ENCODE measurements at places on chromosomes 5 and 9.

- no peak for DNase-seq
Measured at GRCh38 chr5:1474183-1474839, 29.1 kb upstream of the SLC6A3 start.

DNA sequence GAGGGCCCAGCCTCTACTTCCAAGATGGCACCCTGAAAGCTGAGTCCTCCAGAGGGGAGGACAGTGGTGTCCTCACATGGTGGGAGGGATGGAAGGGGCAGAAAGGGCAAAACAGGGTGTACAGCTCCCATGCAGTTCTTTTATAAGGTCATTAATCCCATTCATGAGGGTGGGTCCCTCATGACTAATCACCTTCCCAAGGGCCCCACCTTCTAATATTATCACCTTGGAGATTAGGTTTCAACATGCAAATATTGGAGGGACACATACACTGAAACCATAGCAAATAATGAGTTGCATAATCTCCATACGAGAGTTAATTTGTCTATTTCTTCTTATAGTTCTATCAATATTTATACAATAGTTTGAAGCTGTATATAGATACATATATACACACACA is 5.8 kb upstream of the ZBTB43 start:
- no peak for DNase-seq

- no peak for DNase-seq
Measured at GRCh38 chr5:126562823-126563222, 32.2 kb downstream of the ALDH7A1 start.

DNA sequence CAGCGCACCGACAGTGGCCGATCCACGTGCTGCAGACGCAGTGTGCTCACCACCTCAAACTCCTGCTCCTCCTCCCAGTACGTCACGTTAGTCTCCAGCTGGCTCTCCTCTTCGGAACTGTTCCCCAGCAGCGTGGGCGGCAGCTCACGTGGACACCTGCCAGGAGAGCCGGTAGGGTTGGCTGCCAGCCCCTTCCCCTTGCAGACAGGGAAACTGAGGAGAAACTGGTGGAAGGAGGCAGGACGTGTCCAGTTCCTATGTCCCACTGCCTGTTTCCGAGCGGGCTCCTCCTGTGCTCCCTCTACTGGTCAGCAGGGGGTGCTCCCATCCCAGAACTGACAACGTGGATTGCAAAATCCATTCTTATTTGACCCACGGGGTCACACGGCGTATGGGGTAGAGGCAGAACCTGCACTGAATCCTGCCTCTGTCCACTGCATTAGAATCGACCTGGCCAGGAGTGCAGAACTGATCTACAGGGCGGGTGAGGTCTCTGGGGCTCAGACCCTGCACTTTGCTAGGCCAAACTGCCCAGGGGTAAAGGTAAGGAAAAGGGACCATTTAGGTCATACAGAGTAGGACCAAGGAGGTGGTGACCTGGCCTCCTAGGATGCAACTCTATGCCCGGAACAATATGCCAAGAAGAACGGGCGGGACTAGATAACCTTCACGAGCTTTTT is 25.7 kb downstream of the PDGFRB start:
- peak; percentile 88 for DNase-seq

DNA sequence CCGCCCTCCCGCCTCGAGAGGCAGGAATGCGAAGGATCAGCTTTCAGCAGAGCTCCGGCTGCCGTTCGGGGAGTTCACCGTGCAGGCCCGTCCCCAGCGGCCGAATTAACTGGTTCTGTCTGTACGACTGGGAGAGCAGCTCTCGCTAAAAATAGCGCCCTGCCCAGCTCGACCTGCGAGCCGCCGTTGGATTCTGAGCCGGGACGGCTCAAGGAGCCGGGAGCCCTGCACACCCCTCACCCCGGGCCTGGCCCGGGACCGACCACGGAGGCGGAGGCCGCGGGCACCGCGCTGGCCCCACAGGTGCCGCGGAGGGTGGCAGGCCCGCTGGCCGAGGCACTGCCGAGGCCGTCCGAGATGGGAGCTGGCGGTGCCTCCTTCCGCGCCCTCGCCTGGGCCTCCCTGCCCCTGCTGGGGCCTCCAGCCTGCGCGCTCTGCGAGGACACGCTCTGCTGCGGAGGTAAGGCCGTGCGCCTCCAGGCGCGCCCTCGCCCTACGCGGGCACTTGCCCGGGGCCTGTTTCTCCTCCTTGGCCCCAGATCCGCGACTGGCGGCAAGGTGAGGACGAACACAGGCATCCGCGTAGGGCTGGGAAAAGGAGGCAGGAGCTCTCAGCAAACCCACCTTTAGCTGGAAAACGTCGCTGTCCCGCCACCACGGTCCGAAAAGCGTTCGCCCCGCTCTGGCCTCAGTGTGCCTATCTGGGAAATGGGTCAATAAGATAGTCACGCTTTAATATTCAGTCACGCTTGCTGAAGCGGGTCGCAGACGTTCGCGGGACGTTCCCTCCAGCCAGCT is 53.1 kb upstream of the DAB2IP start:
- DNase-seq, result peak; percentile 82

Data from PC-3 (cell line).